ENCODE measurements at places on chromosomes 5 and 9.

GRCh38 chr5:167754501-167755021 lies 536.9 kb upstream of the WWC1 start:
- DNase-seq: no peak

- no peak for DNase-seq
These were observed 1229.9 kb downstream of the MAT2B start for GRCh38 chr5:164735334-164735733.

- no peak for DNase-seq
These were observed 661.6 kb upstream of the C9orf72 start for GRCh38 chr9:28234894-28235277.

- no peak for DNase-seq
These were observed 1738.8 kb downstream of the EFNA5 start for GRCh38 chr5:105931881-105932421.

DNA sequence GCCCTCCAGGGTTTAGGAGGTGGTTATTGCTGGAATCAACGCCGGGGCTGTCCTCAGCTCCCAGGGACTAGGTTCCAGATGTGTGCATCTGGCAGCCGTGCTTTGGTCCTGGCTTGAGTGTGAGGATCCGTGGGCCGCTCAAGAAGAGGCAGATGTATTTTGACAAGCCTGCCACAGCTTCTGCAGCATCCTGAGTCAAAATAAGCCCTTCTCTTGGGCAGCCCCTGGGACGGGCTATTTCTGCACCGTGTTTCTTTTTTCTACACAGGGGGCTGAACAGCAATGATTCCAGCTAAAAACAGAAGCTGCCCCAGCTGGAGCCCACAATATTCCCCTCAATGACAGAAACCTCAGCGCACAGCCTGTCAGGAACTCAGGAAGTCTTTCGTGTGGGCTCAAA lies 19.7 kb upstream of the CPLX2 start:
- DNase-seq: no peak

DNA sequence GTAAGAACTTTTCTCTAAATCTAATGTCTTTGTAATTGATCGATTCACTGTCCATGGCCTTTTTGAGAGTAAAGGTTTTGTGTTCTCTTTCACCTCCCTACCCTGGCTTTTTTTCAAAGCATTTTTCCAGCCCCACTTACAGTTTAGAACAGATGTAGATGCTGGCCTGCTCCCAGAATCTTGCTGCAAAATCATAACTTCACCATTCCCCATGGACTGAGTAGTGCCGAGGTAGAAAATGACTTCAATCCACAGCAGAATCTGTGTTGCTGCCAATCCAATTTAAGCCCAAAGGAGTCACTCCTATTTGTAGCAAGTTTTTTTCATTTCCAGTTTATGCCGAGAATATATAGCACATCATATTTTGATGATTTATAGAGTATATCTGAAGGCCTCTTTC lies 46.5 kb upstream of the CEMIP2 start:
- no peak for DNase-seq

- no peak for DNase-seq
These were observed 3.1 kb downstream of the ANXA2R start for GRCh38 chr5:43036856-43037635.

DNA sequence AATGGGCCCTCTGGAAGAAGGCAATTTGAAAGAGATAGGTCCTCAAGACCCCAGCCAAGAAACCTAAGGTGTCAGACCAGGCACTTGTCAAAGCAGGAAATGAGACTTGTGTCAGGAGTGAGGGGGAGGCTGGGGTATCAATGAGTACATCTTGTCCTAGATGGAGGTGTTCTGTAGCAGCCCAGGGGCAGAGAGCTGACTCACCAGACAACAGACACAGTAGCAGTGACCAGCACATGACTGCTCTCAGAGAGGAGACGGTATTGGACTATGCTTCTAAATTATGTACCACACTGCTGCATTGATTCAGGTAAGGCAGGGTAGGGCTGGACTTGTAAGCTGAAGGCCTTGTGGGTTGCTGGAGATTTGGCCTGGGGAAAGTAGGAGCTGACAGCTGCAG lies 551.2 kb upstream of the KLF4 start:
- no peak for DNase-seq

- no peak for DNase-seq
These were observed 305.5 kb downstream of the ZSWIM6 start for GRCh38 chr5:61637566-61637965.

GRCh38 chr5:142819292-142819691 lies 49.1 kb downstream of the ARHGAP26 start:
- no peak for DNase-seq

- no peak for DNase-seq
These were observed 17.0 kb upstream of the RNF20 start for GRCh38 chr9:101516655-101517054.

DNA sequence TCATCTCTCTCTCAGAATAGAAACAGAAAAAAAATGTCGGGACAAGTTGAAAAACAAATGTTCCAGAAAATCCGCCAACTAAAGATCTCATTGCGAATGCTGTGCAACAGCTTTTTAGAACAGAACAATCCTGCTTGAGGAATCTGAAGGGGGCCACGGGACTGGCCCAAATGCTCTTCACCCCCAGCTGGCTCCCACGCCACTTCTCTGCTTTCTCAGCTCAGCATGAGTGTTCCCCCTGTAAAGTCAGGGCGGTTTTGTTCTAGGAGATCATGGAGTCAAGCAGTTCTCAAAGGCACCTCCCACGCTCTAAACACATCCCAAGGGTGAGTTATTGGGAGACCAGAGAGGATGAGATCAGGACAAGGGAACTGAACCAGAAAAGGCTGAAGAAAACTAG lies 31.5 kb downstream of the DIRAS2 start:
- no peak for DNase-seq

GRCh38 chr5:95746722-95747679 lies 15.9 kb downstream of the RHOBTB3 start:
- DNase-seq: no peak

GRCh38 chr9:121743441-121744001 lies 92.1 kb downstream of the DAB2IP start:
- peak; percentile 93 for DNase-seq

GRCh38 chr9:113477058-113477457 lies 13.5 kb downstream of the RGS3 start:
- no peak for DNase-seq

GRCh38 chr5:177269976-177270375 lies 33.5 kb downstream of the RAB24 start:
- DNase-seq: no peak

GRCh38 chr9:111516061-111516465 lies 8.9 kb upstream of the ZNF483 start:
- no peak for DNase-seq

- DNase-seq: no peak
These were observed 113.3 kb downstream of the ADRB2 start for GRCh38 chr5:148939676-148940075.

DNA sequence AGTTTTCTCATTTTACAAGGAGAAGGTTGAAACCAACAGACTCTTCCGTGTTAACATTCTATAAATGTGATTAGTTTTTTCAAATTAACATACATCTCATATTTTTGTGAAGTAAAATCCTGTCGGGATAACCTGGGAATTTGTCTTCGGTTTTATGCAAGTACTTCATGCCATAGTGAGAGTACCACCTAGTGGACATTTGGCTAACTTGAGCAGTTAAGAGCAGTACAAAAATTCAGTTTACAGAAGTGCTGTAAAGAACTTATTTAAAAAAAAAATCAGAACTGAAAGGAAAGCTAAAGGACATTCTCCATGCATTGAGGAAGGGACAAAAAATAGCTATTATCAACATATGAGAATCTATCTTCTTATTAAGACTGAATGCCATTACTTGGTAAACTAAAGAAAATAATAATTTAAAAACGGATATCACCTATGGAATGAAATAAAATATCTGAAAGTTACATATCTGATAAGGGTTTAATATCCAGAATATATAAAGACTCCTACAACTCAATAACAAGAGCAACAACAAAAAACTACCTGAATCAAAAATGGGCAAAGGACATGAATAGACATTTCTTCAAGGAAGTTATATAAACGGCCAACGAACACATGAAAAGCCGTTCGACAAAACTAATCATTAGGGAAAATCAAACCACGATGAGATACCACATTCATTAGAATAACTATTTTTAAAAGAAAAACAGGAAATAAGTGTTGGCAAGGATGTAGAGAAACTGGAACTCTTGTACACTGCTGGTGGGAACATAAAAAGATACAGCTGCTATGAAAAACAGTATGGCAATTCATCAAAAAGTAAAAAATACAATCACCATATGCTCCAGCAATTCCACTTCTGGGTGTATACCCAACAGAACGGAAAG lies 117.0 kb upstream of the GNA14 start:
- DNase-seq: no peak

DNA sequence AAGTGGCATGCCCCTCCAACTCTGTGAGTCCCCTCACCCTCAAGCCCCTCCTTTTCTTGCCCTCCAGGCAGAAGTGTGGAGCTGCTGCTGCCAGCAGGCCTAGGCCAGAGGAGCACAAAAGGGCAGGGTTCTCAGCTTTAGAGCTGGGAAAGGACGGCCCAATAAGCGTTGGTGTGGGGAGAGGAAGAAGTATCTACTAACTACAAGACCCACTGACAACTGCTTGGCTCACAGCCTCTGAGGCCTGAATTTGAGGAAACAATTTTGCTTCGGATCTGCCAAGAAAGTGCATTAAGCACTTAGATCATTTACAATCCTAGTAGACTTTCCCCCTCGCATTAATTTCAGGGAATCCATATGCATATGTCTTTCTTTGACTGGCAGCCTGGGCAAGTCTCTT lies 179.4 kb downstream of the SNX18 start:
- no peak for DNase-seq

- DNase-seq: no peak
These were observed 117.7 kb upstream of the ACTBL2 start for GRCh38 chr5:57600321-57600720.

GRCh38 chr5:167949435-167949834 lies 342.0 kb upstream of the WWC1 start:
- DNase-seq: no peak

DNA sequence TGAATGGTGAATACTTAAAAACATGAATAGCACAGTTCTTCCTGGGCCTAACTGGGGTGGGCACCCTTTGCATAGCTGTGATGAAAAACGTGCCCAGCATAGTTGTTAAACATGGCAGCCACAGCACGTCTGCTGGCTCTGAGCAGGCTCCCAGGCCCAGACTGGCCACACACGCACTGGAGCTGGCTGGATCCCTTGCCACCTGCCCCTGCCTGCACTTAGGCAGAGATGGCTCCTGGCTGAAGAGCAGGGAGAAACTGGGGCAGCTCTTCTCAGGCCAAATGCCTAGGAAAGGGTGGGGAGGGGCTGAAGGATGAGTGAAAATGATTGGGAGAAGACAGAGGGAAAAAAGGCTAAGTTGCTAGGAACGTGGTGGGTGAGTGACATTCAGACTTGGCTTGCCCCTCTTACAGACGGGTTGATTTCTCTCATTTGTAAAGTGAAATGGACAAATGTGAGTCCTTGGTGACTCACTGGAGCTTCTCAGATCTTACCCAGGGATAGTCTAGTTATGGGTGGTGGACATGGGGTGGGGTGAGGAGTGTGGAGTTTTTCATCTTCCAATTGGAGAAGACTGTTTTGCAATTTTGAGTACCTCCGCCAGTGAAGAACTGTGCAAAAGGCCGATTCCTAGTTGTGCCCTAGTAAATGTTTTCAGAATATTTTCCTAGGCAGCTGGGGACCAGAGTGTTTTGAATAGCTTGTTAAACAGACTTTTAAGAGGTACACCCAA lies 42.4 kb downstream of the TRIO start:
- no peak for DNase-seq

GRCh38 chr9:107963246-107963645 lies 473.7 kb upstream of the KLF4 start:
- DNase-seq: no peak

- DNase-seq: no peak
These were observed 153.9 kb downstream of the MARCHF11 start for GRCh38 chr5:16025681-16026080.

DNA sequence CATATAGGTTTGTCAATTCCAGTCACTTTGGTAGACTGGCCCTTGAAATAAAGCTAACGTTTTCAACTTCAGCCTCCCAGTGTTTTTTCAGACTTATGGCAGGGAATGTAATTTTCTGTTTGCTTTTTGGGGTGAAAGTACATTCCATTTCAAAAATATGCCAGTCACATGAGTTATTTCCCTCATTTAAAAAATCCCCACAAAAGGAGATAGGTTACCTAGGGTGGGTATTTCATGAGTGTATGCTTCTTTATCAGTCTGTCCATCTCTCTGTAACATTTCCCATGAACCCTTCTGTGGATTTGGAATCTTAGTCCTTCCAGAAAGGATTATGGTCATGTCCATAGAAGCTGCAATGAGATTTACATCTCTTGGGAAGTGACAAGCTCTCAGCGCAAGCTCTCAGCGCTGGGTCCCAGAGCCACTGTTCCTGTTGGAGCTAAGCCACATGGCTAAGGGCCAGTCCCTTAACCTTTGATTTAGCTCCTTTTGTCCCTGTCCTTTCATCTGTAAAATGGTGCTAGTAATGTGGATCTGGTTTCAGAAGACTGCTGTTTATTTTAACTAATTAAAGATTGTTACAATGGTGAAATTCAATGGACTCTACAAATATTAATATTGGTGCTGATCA lies 294.9 kb downstream of the NR3C1 start:
- no peak for DNase-seq

- DNase-seq: no peak
These were observed 104.3 kb upstream of the PTGER4 start for GRCh38 chr5:40575411-40575810.

- peak; percentile 53 for DNase-seq
These were observed 57.7 kb upstream of the SHB start for GRCh38 chr9:38126730-38127129.

- peak; percentile 3 for DNase-seq
These were observed 161.2 kb upstream of the FSTL4 start for GRCh38 chr5:133773247-133774202.

- DNase-seq: peak; percentile 45
These were observed 184.0 kb downstream of the HSPA4 start for GRCh38 chr5:133235696-133236426.

GRCh38 chr5:33311893-33312292 lies 128.9 kb upstream of the TARS1 start:
- DNase-seq: no peak

DNA sequence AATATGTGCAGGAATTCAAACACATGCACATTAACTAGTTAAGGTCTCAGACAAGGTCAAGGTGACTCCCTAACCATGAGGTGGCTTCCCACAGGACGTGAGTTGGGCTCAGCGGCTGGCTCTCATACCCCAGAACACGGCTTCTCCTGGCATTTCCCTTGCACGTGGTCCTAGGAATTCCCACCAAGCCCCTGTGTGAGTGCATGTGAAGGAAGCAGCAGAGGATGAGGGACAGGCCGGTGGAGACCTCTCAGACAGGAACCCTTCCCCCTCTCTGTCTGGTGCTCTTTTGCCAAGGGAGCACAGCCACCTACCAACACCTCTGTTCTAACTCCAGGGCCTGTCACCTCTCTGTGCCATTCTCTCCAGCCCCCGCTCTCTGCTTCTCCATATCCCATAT lies 271.0 kb downstream of the FSTL4 start:
- no peak for DNase-seq

DNA sequence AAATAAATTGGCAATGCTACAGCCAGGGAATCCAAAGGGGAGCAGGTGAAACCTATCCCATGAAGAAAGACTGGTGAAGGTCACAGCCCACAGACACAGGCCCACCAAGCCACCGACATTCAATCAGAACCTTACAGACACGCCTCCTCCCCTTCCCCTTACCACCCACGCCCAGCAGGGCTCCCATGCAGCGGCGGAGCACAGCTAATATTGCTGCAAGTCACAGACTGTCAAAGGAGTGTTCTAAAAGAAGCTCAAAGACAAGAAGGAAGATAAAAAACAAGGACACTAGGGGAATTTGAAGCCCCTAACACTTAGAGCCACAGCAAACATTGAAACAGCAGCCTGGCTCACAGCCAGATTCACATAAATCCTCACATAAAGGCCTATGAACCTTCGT lies 91.2 kb downstream of the MED10 start:
- no peak for DNase-seq

GRCh38 chr9:112258106-112258505 lies 75.3 kb downstream of the PTBP3 start:
- DNase-seq: no peak

All from lower leg skin (tissue), 4 donors.